ENCODE measurements at places on chromosomes 12 and 14.

- no peak for DNase-seq
Measured at GRCh38 chr12:7101694-7102131, 7.3 kb downstream of the C1RL start.

- no peak for DNase-seq
Measured at GRCh38 chr14:31657917-31658316, 96.7 kb downstream of the NUBPL start.

GRCh38 chr14:21520767-21521166, 5.4 kb downstream of the SALL2 start:
- DNase-seq, result no peak

DNA sequence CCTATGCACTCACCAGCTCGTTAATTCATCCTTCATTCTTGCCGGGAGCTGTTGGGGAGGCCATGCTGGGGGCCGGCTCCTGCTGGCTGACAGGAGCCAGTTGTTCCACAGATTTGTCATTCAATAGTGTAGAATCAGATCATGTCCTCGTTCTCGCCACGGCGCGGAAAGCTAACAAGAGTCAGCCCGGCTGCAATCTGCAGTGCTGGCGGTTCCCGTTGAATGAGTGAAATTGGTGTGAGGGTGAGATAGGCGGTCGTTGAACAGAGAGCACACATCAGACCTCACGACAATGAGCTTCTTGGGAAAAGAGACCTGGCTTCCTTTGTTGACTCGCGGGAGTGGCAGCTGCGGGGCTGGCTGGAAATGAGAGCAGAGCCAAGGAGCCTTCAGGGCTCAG, 57.5 kb downstream of the KIF26A start:
- no peak for DNase-seq

- DNase-seq, result no peak
Measured at GRCh38 chr14:36967892-36968555, 204.4 kb downstream of the SLC25A21 start.

GRCh38 chr12:92654929-92655328, 47.9 kb upstream of the PLEKHG7 start:
- no peak for DNase-seq

DNA sequence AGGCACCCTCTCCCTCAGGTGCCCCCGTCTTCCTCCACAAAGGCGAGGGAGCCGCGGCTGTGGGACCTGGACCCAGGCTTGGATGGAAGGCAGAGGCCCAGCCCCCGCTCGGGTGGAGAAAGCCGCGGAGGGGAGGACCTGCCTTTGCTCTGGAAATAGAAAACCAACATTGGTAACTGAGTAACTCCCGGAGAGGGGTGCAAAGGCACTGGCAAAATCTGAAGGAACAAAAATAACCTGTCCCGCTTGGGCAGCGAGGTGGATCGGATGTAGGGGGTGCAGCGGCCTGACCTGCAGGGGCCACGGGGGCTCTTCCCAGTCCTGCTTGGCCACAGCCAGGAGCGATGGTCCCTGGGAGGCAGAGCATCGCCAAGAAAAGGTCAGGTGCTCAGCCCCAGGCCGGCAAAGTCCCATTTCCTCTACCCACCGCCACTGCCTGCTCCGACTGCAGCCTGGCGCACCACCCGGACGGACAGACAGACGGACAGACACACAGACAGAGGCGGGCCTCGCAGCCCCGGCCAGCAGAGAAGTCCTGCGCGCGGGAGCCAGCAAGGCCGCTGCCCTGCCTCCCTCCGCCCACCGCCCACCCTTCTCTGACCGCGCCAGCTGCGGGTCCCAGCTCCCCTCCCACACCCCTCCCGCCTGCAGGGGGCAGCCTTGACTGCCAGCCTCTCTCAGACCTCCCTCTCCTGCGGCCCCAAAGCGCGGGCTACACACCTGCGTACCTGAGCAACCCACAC, 21.4 kb upstream of the TMEM106C start:
- peak; percentile 49 for DNase-seq

GRCh38 chr12:44544018-44544417, 332.1 kb downstream of the NELL2 start:
- DNase-seq, result no peak

- DNase-seq, result no peak
Measured at GRCh38 chr12:123995023-123995748, 22.2 kb downstream of the ZNF664 start.

DNA sequence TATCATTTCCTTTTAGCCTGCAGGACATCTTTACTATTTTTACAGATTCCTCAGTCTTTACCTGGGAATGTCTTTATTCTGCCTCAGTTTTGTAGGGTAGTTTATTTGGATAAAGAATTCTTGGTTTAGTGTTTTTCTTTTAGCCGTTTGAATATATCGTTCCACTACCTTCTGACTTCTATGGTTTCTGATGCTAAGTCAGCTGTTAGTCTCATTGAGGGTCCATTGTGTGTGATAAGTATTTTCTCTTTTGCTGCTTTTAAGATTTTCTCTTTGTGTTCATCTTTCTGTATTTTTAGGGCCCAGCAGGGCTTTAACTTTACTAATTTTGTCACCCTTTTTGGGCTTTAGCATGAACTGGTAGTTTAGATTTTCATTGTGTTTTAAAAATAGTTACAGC, 113.5 kb downstream of the MNAT1 start:
- DNase-seq, result no peak

DNA sequence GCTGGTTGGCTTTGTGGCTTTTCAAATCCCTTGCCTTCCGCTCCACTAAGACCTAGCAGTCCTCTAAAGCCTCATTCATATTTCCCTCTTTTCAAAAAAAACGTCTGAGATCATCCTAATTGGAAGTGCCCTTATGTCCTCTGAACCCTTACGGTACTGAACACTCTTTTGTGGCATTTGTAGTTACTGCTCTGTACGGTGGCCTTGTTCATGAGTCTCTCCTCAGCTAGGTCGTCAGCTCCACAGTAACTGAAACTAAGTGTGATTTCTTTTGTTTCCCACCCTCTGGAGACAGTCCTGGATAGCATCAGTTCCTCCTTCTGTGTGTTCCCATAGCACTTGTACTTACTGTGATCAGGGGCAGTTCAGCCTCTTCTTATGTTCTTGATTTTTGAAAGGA, 49.7 kb downstream of the DAAM1 start:
- no peak for DNase-seq

GRCh38 chr12:70660620-70661219, 23.5 kb upstream of the PTPRB start:
- DNase-seq, result no peak

GRCh38 chr12:25714198-25714984, 161.3 kb upstream of the LMNTD1 start:
- DNase-seq, result no peak

DNA sequence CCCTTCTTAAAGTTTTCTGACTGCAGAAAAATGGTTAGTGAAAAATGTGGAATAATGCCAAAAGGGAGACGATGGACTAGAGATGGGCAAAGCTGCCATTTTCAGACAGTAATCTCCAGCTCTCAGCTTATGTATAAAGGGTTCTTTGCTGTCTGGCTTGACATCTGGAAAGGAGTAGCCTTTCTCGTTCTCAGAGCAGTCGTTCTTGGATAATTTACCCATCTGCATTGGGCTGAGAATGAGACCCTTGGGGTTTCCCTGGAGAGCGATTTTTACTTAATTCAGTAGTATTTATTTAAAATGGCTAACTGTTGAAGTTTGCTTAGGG, 1.2 kb downstream of the NUDT4 start:
- no peak for DNase-seq

DNA sequence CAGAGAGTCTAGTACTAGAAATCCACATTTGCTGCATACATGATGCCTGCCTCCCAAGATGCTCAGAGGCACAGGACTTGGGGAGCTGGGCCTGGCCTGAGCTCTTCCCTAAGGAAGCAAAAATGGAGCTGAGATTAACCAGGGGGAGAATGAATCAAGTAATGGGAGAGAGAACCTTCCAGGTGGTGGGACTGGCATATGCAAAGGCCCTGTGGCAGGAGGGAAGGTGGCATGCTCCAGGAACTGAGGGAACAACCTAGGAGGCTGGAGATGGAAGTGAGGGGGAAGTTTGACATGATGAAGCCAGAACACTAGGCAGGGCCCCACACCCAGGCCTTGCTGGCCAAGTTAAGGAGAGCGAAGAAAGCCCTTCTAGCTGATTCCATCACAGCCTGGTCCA, 23.3 kb downstream of the TMEM63C start:
- no peak for DNase-seq

- DNase-seq, result no peak
Measured at GRCh38 chr12:22881878-22882385, 257.0 kb downstream of the ETNK1 start.

DNA sequence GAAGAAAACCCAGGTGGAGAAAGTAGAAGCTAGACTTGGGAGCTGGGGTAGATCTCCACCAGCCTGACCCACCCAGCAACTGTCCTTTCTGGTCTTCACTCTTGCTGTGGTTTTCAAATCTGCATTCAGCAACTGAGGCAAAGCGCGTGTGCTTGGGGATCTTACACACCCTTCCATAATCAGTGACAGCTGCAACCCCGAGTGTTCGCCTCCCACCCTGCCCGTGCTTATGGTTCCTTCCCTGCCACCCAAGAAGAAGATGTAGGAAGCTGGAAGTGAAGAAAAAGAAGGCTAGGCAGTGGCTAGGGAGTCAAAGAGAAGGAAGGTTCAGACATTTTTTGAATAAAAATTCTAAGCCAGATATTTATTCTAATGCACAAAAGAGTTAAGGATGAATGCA, 162.6 kb upstream of the CCND2 start:
- no peak for DNase-seq

- DNase-seq, result no peak
Measured at GRCh38 chr14:52833891-52834290, 42.5 kb upstream of the GNPNAT1 start.

- DNase-seq, result no peak
Measured at GRCh38 chr14:88251650-88252049, 71.4 kb downstream of the KCNK10 start.

GRCh38 chr14:63091394-63091996, 46.2 kb upstream of the KCNH5 start:
- DNase-seq, result no peak

- DNase-seq, result no peak
Measured at GRCh38 chr14:50345846-50346422, 33.8 kb downstream of the DMAC2L start.

DNA sequence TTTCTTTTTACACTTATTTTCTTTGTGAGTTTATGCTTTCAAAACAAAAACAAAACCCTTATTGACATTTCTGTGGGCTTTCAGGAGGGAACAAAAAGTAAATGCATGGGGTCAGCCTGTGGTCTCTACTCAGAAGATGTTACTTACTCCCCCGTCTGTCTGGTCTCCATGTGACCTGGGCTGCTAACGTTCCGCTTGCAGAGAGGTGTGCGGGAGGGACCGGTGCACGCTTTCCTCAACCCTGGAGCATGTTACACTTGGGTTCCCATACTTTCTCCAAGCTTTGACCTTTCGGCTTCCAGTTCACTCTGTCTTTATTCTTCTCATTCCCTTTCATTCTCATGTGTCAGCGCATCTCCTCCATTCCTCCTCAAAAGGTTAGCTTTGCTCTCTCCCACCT, 36.5 kb downstream of the ZC3H14 start:
- no peak for DNase-seq

DNA sequence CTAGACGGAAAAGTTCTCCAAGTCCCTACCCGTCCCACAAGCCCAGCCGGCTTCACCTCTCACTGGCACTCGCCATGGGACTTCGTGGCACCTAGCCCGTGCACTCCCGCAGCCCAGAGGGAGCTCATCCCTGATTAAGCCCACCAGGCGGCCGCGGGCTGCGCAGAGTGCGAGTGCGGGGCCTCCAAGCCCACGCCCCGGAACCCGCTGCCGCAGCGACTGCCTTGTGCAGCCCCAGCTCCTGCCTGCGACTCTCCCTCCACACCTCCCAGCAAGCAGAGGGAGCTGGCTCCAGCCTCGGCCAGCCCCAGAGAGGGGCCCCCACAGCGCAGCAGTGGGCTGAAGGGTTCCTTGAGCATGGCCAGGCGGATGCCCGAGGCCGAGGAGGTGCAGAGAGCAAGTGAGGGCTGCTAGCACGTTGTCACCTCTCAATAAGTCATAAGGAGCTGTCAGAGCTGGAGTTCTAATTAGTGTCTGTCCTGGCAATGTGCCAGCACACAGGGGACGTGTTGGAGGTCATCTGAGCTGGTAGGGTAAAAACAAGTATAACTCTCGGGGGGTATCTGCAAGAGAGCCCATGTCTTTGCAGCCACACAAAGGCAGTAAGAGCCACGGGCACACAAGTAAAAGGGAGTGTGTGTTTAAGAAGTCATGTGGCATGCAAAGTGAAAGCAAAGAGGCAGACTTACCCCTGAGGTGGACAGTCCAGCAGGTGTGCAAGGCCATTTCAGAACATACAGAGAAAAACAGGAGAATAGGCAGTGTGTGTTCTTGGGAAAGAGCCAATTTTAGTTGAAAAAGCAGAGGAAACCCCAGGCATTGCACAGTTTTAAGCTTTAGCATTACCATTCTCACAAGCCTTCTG, 27.1 kb upstream of the TMTC2 start:
- DNase-seq, result no peak

DNA sequence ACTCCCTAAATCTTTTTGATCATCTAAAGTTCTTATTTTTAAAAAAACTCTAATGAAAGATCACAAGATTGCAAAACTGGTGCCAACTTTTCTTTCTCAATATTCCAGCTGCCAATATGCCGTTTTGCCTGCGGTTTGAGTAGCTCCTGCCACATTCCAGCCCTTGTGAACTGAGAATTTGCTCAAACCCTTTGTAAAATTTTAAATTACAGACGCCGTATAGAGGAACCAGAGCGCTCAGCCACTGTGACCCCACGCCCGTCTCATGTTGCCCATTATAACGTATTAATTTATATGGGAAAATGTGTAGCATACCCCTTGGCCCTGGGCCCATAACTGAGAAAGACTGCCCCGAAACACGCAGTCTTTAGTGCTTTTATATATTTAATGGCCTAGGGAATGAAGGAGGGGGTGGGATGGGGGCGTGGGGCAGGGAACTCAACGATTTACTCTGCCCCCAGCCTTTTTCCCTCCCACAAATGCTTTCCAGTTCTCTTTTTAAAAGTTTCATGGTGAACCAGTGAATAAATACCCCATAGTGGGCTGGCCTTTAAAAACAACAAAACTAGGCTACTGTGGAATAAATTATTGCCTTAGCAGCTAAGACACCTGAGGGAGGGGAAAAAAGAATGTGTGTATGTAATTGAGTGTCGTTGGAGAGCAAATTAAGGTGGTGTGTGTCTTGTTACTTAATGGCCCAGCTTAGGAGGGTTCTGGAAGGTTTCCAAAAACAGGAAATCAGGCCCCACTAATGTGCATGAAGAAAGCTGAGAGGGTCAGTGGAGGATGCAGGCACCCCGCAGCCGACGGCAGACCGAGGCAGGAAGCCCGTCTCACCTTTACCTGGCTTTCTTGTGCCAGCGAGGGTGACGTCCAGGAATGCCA, 45.7 kb upstream of the RFLNA start:
- DNase-seq, result no peak

GRCh38 chr14:83379436-83379835, 1845.8 kb upstream of the SEL1L start:
- no peak for DNase-seq
